ENCODE measurements at places on chromosomes 4 and X.
A peak's percentile ranks its signal among the peaks of the same experiment; 100 is the strongest.

DNA sequence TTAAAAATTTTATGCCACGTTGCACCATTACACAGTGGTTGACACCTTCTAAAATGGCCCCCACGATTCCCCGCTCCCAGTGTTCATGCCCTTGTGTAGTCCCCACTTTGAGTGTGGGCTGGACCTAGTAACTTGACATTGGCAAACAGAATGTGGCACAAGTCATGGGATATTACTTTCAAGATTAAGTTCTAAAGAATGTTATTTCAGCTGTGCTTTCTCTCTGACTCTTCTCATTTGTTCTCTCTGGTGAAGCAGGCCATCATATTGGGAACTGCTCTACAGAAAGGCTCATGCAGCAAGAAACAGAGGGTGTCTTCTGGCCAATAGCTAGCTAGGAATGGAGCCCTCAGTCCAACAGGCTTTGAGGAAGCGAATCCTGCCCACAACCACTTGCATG, 67.1 kb downstream of the ATXN3L start:
- no peak for DNase-seq

DNA sequence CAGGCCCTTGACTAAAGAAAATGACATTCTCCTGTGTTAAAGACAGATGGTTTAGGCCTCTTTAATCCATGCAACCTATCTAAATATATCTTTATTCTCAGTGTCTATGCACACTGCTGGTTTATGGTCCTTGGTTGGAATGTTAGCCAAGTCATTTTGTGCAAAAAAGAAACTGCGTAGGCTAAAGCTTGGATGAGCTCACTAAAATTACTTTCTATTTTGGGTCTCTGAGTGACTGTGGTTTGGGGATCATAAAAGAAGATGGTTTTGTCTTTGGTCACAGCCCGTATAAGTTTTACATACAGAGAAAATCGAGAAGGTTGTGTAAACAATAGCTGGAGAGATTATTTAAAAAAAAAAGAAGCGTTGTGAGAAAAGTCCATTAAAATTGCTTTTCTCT, 443.6 kb downstream of the UBE2NL start:
- no peak for DNase-seq

- DNase-seq: peak; percentile 38
Measured at GRCh38 chr4:80219301-80220025, 22.2 kb downstream of the PRDM8 start.

- DNase-seq: no peak
Measured at GRCh38 chrX:154433605-154434004, 3.3 kb upstream of the GDI1 start.

- no peak for DNase-seq
Measured at GRCh38 chrX:134685668-134686067, 27.4 kb upstream of the PLAC1 start.

Measured in nephron progenitor cell (in vitro differentiated cells).